Forelimb muscle (tissue), 1 donor: ENCODE measurements at places on chromosomes 3 and 15.
A peak's percentile ranks its signal among the peaks of the same experiment; 100 is the strongest.

DNA sequence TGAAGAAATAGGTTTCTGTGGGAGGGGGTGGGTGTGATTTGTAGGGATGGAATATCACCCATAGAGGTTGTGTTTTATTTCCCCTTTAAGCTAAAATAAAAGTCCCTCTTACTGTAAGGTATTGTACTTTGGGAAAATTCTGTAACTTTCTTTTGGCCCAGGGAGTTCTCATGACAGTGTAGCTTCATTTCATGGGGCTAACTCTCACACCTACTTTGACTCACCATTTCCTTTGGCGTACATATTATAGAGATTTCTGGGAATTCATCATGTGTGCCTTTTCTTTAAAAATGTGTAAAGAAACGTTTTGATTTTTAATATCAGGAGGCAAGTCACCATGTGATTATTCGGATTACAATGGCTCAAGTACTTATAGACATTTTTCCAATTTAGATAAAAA is 477.7 kb upstream of the CFAP20DC start:
- DNase-seq: no peak

DNA sequence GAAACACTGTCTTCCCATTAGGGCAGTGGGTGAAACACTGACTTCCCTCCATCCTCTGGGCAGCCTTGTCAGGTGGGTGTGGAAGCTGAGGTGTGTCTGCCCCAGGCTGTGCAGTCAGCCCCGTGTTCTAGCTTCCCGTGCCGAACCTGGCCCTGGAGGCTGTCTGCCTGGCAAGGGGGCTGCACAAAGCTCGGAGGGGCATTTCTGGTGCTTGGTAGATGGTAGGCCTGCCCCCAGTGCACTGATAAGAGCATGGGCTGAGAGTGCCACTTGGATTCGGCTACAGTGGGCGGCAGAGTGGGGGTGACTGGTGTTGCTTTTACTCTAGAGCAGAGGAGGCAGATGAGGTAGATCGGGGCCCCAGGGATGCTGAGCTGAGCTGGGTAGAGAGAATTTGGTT is 21.3 kb downstream of the IGF1R start:
- no peak for DNase-seq

GRCh38 chr15:65914981-65915925 is 46.0 kb downstream of the RAB11A start:
- no peak for DNase-seq

- no peak for DNase-seq
Measured at GRCh38 chr3:163626753-163627152, 1451.5 kb downstream of the SI start.

DNA sequence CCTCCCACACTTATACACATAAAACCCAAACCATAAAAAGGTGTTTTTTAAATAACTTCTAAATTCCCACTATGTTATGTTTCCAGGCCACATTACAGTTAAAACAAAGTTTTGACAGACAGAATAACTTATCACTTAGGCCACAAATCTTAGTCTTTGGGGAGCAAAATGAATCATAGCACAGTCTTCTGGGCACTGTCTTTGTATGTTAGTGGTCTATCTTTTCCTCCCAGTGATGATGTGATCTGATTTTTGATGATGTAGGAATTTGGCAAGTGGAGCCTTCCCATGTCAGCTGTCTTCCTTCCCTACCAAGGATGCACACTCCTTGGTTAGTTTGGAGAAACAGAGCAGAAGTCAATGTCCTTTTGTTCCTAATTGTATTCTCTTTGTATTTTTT is 67.3 kb downstream of the THSD4 start:
- DNase-seq: no peak

DNA sequence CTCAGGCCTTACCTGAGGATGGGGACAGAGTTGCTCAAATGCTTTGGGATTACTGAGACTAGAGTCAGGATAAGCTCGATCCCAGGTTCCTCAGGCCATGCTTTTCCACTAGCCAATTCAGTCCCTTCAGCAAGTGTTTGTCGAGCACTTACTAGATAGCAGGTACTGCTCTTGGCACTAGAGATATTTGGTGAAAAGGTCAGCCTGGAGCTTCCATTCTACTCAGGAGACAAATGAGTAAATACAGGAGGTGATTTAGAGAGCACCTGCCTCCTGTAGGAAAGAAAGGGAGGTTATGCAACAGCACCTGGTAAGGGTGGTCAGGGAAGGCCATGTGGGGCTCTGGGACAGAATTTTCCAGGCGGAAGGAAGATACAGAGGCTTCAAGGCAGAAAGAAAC is 99.9 kb downstream of the CACNA1D start:
- DNase-seq: no peak

DNA sequence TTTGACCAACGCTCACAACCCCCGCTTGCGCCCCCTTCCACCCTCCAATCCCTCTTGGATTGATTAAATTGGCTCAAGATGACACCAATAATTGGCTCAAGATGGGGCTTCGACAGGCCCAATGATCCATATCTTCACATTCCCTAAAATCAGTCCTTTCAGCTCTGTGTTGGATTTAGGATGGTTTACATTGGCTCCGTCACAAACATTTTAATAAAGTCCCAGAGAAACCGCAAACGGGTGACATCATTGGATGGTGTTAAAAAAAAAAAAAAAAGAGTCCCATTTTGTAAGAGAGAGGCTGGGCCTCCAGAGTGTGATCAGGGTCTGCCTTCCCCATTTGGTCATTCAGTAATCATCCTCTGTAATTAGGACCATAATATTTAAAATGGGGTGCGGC is 113.4 kb upstream of the MRPS22 start:
- DNase-seq: no peak

GRCh38 chr15:39266890-39267289 is 314.0 kb upstream of the THBS1 start:
- no peak for DNase-seq

DNA sequence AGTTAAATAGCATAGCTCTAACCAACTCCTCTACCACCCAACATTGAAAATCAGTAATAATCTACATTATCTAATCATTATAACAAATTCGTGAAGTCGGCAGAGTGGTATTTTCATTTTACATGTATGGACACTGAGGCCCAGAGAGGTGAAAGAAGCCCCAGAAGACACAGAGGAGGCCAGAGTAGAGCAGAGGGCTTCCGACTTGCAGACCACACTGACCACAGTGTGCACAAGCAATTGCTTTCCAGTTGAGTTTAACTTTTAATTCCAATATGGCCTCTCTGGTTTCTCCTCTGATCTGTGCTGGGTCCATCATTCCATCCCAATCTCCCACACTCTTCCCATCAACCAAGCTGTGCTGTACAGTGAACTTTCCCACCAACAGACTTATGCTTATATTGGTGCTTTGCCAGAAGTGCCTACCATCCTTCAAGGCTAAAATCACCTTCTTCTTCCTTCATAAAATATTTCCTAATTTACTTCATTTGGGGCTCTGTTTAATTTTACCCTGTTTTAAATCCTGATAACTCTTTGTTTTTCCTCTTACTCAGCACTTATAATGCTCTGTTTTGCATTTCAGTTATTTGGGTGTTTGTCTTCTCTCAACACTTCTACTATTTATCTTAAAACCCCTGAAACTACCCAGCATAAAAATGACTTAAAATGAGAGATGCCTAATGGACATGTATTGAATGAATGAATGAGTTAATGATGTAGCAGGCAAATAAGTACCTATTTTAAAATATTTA is 81.8 kb upstream of the TNFSF10 start:
- no peak for DNase-seq

DNA sequence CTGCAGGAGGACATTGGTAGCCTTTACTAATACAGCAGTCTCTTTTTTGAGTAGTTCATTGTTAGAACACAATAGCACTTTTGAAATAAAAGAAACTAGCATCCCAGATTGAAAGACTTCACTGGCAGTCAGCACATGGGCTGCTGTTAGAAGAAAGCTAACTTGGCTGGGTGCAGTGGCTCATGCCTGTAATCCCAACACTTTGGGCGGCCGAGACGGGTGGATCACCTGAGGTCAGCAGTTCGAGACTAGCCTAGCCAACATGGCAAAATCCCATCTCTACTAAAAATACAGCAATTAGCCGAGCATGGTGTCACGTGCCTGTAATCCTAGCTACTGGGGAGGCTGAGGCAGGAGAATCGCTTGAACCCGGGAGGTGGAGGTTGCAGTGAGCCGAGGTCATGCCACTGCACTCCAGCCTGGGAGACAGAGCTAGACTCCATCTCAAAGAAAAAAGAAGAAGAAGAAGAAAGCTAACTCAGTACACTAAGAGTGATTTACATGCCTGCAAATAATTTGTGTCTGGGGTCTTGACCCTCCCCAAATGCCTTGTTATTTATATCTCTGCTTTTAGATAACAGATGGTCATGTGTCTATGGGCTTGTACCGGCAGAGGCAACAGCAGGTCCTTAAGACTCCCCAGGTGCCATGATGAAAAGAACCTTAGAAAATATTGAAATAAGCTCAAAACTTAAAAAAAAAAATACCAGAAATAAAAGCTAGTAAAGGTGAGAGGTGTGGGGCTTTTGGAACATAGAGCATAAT is 9.7 kb downstream of the TPM1 start:
- DNase-seq: no peak

GRCh38 chr3:129277829-129278271 is 820 bp upstream of the HMCES start:
- no peak for DNase-seq

DNA sequence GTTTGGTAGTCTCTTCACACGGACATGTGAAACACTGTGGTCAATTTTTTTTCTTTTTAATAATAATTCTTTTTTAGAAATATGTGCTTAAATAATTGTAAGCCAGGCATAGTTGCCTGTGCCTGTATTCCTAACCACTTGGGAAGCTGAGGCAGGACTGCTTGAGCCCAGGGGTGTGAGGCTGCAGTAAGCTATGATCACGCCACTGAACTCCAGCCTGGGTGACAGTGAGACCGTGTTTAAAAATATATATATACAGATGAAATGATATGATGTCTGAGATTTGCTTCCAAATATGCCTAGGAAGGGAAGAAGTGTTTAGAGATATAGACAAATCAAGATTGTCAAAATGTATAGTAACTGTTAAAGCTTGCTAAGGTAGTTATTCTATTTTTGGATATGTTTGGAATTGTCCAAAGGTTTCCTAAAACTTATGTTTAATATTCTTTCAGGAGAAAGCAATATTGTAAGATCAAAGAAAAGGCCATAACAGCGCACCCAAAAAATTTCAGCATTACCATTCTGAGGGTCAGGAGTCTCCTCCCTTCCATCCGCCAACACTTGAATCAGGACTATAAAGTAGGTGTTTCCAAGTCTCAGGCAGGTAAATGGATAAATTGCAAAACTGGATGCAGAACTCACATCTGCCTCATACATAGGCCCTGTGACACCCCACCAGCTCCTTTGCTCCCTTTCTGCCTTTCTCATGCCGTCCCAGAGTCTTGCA is 532 bp upstream of the SELENOT start:
- DNase-seq: no peak

DNA sequence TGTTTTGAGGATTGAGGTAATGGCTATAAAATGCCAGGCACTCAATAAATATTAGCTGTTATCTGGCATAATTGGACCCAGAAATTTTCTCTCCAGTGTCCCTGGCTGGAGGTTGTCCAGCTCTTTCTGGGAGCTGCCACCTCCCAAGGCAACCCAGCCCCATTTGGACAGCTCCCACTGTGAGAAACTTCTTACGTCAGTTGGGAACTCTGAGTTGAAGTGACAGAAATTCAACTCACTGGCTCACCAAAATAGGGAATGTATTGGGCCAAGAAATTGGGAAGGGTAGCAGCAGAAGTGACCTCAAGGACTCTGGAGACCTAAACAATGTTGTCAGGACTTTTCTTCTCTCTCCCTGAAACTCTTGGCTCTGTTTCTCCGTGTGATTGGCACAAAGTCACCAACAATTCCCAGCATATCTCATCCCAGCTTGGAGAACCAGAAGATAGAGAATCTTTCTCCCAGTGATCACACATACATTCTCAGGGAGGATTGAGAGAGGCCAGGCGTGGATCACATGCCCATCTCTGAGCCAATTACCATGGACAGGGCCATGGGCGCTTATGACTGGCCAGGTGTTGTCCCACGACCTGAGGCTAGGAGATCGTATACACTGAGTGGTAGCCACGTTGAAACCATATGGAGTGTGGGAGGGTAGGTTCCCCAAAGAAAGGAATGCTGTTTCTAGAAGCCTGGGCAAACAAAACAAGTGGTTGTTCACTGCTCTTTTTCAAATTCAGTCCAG is 22.5 kb upstream of the HCN4 start:
- no peak for DNase-seq

DNA sequence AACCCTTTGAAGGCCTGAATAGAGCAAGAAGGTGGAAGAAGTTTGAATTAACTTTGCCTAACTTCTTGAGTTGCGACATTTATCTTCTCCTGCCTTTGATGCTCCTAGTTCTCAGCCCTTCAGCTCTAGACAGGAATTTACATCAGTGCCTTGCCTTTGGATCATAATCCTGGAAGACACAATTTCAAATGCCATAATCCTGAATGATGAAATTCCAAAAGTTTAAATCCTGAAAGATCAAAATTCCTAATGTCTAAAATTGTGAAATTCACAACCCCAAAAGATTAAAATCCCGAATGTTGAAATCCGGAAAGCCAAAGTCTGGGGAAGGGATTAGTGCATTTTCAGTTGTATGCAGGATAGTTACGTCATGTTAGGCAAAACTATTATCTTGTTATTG is 166.6 kb upstream of the PDZRN3 start:
- DNase-seq: no peak

GRCh38 chr3:56940321-56940720 is 120.1 kb upstream of the SPATA12 start:
- no peak for DNase-seq

GRCh38 chr3:30107531-30107930 is 498.9 kb upstream of the TGFBR2 start:
- DNase-seq: no peak

- no peak for DNase-seq
Measured at GRCh38 chr3:170171563-170171962, 10.0 kb downstream of the PHC3 start.

DNA sequence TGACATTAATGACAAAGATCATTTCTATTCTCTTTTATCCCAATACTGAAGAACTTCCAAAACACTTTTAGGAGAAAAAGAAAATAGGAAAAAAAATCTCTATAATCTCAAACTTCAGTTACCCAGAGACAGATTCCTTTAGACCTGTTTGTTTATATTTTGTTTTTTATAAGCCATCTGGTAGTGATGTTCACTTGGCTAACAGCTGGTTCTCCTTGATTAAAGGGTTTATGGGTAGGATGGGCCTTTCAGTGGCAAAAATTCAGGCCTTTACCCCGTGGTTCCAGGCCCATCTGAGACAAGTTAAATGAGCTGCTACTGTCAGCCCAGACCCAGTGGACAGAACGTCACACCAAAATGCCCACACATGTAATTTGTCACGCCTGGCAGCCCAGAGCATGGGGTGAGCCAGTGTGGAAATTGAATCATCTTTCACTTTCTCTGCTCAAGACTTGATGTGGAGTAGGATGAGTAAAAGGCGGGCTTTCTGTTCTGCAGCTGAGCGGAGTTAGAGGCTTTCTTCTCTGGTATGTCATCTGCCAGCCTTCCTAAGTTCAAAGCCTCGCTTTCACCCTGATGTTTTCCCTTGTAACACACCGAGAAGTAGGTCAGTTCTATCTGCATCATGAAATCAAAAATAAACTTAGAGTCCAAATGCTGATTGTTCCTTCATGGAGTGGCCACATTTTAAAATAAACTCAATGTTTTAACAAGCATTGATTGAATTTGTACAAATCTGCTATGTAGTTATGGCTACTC is 62.5 kb upstream of the SKOR1 start:
- no peak for DNase-seq

GRCh38 chr15:62962101-62962995 is 80.2 kb upstream of the TPM1 start:
- DNase-seq: no peak

GRCh38 chr3:141876381-141876890 is at the start of gene ATP1B3:
TSS of gene ATP1B3 (plus strand) at chr3:141876643. CDS start at chr3:141876802, 159 bp downstream.
- peak; percentile 68 for DNase-seq
